ENCODE measurements at places on chromosomes 11 and 22.

DNA sequence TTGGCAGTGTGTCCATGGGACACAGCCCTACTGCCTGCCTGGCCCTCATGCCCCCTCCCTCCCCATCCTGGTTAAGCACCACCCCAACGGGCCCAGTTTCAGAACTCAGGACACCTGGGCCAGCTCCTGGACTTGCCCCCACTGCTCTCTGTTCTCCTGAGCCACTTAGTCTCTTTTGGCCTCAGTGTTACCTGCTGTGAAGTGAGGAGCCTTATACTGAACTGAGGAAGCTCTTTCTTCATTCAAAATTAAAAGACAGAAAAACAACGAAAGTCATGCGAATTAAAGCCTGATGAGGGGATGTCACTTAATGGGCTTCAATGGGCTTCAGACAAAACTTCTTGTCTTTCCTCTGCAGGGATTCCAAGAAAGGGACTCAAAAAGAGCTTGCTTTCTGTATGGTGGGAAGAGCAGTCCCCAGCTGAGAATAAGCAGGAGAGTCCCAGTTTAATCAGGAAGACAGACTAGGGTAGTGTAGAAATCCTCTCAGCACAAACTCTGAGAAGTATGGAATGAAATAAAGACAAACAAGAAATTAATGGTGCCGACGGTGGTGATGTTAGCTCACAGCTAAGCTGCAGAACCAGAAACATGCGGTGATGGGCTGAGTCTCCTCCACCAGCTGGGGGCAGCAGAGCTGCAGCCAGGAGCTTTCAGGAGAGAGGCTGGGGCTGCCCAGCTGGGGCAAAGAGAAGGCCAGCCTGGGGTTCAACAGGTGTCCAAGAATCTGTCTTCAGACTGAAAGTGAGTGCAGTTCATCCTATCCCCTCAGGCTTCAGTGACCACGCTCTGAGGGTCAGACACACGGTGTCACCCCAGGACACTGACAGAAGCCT, 101.0 kb downstream of the GGTLC2 start:
- DNase-seq = peak; percentile 9

- DNase-seq = no peak
Measured at GRCh38 chr11:11988099-11988651, 20.3 kb downstream of the DKK3 start.

- no peak for DNase-seq
Measured at GRCh38 chr22:28788601-28789000, 11.8 kb downstream of the XBP1 start.

GRCh38 chr11:33642461-33643166, 58.0 kb downstream of the C11orf91 start:
- no peak for DNase-seq

GRCh38 chr11:66548041-66548440, 1.3 kb downstream of the ACTN3 start:
- DNase-seq = no peak

GRCh38 chr22:18148293-18148965, 1.5 kb upstream of the USP18 start:
- DNase-seq = no peak

DNA sequence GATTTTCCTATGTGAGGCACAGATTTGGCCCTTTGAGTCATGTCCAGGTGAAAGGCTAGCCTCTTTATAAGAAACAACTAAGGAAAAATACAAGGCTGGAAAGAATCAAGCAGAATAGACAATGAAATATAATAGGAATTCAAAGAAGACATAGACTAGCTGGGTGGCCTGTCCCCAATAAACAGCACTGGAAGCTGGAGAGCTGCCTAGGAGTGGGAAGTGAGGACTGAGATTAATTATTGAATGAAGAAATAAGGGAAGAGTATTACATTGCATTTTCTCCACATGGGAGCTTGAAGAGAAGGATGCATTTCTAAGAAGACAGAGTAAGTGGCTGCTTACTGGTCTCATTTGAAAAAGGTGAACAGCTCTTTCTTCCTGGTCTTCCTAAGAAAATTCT, 100.0 kb downstream of the CCDC34 start:
- no peak for DNase-seq

- DNase-seq = no peak
Measured at GRCh38 chr11:97617031-97617430, 1227.2 kb downstream of the JRKL start.

- no peak for DNase-seq
Measured at GRCh38 chr11:45917286-45917622, 423 bp downstream of the PEX16 start.

DNA sequence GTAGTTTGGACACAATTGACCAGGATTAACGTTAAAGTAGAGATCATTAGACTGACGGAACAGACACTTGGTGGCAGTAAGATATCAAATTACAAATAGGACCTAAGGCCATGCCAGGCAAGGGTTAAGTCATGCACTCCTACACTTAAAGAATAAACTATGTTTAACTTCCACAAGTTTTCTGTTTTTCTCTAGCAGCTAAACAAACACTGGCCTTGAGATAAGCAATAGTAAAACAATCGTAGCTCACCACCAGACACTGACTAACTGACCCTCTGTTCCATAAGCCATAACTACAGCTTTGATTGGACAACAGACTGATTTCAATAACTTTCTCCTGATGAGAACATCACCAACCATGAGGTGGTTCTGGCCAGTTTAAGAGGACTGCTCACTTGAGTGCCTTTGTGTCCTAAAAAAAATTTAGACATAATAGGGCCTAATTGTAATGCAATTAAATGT, 2.0 kb upstream of the CEP126 start:
- peak; percentile 44 for DNase-seq

GRCh38 chr11:93727985-93728791, 13.1 kb downstream of the TAF1D start:
- DNase-seq = peak; percentile 25

DNA sequence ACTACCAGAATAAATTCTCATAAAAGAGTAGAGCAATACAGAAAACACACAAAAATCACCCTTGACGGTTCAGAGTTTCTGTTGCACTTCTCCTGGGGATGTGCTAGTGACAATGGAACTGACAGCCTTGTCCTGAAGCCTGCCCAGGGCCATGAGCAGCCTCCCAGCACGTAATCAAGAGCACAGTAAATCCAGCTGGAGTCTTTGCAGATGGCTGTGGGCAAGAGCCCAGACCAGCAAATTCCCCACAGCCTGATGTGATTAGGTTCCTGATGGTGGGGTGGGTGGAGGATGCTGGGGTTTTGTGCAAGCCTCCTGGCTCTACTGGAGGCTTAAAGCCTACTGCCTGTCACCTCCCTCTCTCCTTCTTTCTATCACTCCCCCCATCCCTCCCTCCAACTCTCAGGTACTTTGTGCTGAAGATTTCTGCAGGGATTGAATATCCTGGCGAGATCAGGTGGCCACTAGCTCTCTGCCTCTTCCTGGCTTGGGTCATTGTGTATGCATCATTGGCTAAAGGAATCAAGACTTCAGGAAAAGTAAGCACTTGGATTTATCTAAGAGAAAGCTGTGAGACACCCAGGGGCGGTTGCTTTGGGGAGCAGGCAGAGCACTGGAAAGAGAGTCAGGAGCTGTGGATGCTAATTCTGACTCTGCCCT, 18.1 kb downstream of the SLC6A5 start:
- DNase-seq = no peak

- DNase-seq = no peak
Measured at GRCh38 chr11:108944471-108945178, 279.8 kb downstream of the DDX10 start.

- DNase-seq = no peak
Measured at GRCh38 chr11:85809191-85809590, 1.8 kb downstream of the SYTL2 start.

DNA sequence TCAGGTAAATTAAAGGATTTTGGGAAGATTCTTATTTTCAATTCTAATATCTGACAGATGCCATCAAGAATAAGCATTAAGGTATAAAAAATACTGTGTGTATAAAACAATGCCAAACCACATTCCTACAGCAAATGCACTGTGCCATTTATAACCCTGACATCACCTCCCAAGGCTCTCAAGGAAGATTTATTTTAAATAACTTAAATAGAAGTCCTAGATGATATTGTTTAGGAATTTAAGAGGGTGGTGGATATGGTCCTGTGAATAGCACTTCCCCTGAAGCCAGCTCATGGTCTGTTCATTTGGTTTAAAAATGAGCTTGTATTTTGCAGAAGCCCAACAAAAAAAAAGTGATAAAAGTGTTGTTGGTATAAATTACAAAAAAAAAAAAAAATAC, 32.1 kb downstream of the PPIL2 start:
- no peak for DNase-seq

DNA sequence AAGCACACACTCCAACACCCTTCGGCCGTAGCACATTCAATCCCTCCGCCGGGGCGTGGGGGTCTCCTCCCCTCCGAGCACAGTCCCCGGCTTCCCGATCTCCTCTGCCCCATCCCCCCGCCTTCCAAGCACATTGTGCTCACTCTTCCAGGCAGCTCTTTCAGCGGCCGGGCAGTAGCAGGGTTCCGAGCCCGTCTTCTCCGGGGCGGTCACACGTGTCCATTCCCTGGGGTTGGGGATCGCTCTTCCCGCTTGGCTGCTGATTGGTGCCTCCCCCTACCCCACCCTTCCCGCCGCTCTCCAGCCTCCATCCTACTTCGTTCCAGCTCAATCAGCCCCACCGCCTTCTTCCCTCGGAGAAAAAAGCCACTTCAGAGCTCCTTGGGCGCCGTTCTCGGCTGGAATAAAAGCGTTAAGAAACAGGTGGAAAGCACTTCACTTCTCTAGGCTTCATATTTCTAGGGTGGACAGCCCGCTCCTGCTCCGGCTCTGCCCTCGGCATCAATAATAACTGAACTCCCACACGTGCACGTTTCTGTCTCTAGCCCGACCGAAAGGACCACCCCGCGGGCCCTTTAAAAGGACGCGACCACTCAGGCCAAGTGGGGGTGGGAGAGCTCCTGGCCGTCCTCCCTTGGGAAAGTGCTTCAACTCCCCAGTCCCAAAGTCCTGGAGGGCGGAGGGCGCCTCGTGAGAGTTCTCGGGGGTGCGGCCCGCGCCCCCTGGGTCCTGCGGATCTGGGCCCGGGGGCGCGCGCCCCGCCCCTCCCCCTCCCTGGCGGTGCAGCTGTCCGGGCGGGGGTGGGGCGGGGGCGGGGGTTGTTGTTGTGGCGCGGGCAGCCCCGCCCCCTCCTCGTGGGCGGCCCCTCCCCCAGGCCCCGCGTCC, 464 bp upstream of the CECR2 start:
- DNase-seq = peak; percentile 53

GRCh38 chr11:123438131-123438627, 8.1 kb downstream of the GRAMD1B start:
- DNase-seq = no peak

DNA sequence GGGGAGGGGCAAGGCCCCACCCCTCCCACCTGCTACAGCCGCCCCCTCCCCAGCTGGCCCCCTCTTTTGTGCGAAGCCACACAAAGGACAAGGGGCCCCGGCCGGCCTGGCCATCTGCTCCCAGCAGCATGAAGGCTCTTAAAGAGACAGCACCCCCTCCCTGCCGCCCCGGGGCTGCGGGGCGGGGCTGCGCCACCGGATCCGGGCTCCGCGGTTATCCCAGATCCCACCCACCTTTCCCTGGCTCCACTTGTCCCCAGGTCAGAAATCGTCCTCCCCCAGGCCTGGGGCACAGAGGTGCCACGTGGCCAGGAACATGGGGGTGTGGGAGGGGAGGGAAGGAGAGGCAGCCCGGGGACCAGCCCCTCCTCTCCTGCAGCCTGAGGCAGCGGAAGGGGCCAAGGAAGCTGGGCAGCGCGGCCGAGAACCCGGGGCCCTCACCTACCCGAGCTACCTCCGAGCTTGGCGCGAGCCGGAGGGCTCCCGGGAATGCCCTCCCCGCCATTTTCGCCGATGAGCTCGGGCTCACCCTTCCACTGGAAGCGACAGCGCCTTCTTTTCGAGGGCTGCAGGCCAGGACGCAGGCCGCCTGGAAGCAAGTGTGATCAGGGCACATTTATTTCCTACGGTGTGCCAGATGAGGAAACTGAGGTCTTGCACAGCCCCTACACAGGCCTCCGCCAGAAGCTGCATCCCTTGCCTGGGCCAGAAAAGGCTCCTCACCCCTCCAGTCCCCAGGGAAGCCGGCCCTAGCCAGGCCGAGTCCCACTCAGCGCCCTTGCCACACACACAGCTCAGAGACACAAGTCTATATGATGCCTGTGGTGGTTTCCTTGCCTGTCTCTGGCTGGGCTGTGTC, 2.5 kb upstream of the RCOR2 start:
- DNase-seq = peak; percentile 88

DNA sequence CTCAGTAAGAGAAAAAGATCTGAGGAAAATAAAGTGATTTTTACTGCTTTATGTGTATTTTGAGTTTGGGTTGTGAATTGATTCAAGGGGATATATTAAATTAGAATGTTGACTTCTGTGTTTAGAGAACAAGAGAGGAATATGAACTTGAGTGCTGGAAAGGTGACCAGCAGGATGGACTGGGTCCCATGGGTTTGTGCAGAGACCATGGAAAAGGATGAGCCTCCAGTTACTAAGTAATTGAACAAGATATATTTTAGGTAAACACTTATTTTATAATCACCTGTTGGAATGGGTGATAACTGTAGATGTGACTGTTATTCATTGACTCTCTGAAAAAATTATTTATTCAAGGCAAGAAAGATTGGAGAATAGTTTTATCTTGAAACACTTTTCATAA, 82.0 kb upstream of the TOP3B start:
- DNase-seq = no peak

GRCh38 chr11:64772303-64773018, 5.9 kb downstream of the SF1 start:
- no peak for DNase-seq

DNA sequence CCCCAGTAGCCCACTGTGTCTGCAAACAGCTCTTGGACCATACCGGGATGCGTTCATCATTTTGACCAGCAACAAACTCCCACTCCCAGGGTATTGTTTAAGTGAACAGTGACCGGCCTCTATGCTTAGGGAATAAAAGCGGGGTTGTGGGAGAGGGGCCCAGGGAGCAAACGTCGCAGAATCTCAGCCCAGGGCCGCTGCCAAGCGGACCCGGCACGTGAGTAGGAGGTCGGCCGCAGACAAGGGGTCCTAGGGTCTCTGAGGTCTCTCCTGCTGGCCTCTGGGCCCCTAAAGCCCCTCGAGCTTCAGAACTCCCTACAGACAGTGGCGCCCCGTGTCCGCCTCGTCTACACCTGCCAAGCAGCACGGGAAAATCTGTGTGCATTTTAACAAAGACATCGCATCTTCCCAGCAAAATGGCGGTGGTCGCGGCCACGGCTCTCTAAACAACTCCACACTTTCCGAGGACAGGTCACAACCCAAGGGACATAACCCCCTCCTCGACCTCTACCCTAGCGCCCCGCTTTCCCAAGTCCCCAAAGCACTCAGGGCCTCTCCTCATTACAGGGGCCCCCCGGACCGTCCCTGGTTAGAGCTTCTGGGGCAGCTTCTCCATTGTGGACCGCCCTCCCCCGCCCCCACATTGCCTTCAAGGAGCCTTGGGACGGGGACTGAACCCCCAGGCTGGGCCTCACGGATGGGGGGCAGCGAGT, 3.9 kb upstream of the GCAT start:
- DNase-seq = peak; percentile 12

- DNase-seq = no peak
Measured at GRCh38 chr11:77505956-77506355, 32.1 kb upstream of the PAK1 start.

GRCh38 chr11:59616396-59616982, 915 bp upstream of the OSBP start:
- no peak for DNase-seq

DNA sequence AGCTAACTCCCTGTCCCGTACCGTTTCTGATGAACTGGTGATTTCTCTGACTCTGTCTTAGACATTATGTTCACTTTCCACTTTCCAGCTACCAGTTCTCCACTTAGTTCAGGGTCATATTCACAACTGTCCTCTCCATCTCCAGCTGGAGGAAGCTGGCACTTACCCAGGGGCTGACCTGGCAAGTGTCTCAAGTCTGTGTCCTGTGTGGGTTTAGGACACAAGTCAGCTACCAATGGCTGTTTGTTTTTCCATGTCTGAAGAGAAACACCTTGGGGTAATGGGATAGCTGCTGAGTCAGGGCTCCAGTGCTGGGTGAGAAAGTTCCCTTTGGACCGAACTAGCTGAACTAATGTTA, 134.4 kb downstream of the CSNK2A3 start:
- no peak for DNase-seq
